Purkinje cell (primary cell): ENCODE measurements at places on chromosomes 1 and 21. TPM values are rescaled to one million over a fixed set of nuclear protein-coding genes. Genes with fewer than 3 reads are reported as not detected.

Gene RLF
- polyA plus RNA-seq: 5.0 and 7.4 TPM in 2 replicates

Gene PEF1
- 26.0 and 38.3 TPM in 2 replicates for polyA plus RNA-seq

Gene NUF2
- polyA plus RNA-seq: 2.9 and 3.1 TPM in 2 replicates

Gene SPATC1L
- not detected in 2 replicates for polyA plus RNA-seq

Gene LCE1D
- not detected in 2 replicates for polyA plus RNA-seq

Gene B3GALT5
- polyA plus RNA-seq: 0.11 TPM in 1 of 2 replicates, not detected in the other

Gene SLC45A1
- polyA plus RNA-seq: 13.4 and 26.2 TPM in 2 replicates
